Vagina (tissue), 2 donors: ENCODE measurements at places on chromosomes 3 and 15.

- no peaks in the 10 kb centered on the region for H3K36me3 ChIP-seq
- H3K27ac ChIP-seq = no peak overlapping the region
- H3K4me1 ChIP-seq = peaks cover 6% of the 10 kb centered on the region
Measured at GRCh38 chr3:177642042-177642803, 444.9 kb upstream of the TBL1XR1 start.

- H3K4me1 ChIP-seq = peaks cover 40% of the 10 kb centered on the region
- no peak overlapping the region for H3K4me3 ChIP-seq
- no peak overlapping the region for H3K27ac ChIP-seq
- DNase-seq = no peak
Measured at GRCh38 chr15:78761891-78762385, 49.3 kb downstream of the ADAMTS7 start.

DNA sequence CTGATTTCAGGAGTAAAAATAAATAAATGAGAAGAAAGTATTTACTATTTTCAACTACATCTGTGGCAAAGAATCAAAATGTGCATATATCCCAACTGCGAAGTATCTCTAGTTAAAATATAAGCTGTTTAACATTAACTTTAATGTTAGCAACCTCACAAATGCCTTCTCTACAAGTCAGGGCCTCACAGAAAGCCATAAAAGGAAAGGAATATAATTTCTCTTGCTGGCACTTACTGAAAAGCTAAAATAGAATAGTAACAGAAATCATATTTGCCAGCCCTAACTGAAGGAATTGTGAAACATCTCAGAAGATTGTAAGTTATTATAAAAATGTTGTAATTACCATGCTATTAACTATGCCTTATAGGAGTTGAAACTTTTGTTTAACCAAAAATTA, 65.1 kb upstream of the MBNL1 start:
- H3K4me3 ChIP-seq = peak overlapping the region; percentile 31
- H3K4me1 ChIP-seq = peaks cover 31% of the 10 kb centered on the region
- DNase-seq = no peak
- no peaks in the 10 kb centered on the region for H3K36me3 ChIP-seq
- no peaks in the 10 kb centered on the region for H3K27me3 ChIP-seq
- peak overlapping the region; percentile 77 for H3K27ac ChIP-seq

DNA sequence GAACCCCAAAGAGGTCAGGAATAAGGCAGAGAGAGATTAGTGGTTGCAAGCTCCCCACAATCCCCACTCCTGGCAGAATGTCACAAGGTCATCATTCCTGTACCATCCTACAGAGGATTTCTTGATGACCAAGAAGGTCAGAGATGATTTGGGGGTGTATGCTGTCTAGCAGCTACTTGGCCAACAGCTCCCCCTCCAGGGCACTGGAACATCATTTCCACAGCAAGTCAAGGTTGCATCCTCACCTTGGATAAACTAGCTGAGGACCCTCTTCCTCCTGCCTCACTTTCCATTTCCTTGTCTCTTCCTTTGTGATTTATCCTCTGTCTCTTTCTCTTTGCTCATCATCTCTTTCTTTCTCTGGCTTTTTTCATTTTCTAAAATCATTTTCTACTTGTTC, 106.3 kb downstream of the PROS1 start:
- H3K4me1 ChIP-seq = no peaks in the 10 kb centered on the region
- no peak for DNase-seq
- H3K27ac ChIP-seq = no peak overlapping the region
- no peaks in the 10 kb centered on the region for H3K27me3 ChIP-seq
- H3K4me3 ChIP-seq = no peak overlapping the region

DNA sequence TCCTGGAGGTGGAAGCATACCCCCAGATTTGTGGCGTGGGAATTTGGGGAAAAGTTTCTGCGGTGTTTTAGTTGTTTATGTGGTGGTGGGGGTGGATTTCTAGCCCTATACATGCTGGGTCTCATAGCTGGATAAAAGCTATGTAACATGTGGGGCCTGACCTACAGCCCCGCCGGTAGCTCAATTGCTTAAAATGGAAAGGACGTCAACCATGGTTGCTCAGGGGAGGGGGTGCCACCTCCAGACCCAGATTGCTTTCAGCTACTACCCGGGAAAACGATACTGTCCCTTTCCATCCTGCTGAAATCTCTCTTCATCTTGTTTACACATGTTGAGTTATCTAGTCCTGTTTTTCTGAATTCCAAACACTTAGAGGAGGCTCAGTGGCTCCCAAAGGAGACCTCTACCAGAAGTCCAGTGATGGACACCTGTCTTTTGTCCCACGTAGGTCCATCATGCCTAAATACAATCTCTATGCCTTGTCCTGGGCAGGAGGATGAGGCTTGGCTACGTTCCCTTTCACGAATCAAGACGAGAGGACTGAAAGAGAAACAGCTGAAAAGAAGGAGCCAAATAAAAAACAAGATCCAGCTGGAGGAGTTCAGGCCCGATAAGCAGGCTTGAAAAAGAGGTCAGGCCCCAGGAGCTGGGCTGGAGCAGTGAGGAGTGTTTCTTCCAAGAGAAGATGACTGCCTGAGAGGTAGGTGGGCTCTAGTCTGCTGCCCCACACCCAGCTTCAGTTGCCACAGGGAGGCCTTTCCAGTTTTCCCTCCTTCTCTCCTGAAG, 72.1 kb upstream of the TPRG1 start:
- peaks cover 85% of the 10 kb centered on the region for H3K4me1 ChIP-seq
- DNase-seq = no peak
- peak overlapping the region; percentile 91 for H3K27ac ChIP-seq
- peak overlapping the region; percentile 27 for H3K4me3 ChIP-seq
- H3K27me3 ChIP-seq = no peaks in the 10 kb centered on the region
